ENCODE measurements at places on chromosomes 2 and 18.

GRCh38 chr18:463403-463802 lies 37.1 kb downstream of the COLEC12 start:
- DNase-seq: no peak

DNA sequence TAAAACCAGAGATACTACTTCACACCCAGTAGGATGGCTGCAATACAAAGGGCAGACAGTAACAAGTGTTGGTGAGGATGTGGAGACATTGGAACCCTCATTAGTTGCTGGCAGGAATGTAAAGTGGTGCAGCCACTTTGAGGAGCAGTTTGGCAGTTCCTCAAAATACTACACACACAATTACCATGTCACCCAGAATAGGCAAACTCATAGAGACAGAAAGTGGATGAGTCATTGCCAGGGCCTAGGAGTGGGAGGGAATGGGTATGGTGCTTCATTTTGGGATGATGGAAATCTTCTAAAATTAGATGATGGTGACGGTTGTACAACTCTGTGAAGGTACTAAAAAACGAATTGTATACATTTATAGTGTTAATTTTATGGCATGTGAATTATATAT lies 54.8 kb downstream of the ATP9B start:
- DNase-seq: no peak

DNA sequence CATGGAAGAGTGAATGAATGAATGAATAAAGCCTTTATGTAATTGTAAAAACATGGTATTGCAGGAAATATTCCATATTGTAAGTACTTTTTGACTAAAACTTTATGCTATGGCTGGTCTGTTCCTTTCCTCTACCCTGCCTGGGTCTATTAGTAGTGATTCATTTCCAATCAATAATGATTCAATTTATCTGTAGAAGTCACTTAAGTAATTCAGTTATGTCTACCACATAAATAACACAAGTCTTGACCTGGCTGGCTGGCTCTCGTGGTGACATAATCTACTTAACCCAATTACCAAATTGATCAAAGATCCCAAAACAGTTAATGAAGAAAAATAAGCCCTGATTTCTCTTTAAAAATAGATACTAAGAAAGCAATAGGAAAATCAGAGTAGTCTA lies 7.8 kb upstream of the ARHGAP28 start:
- no peak for DNase-seq

DNA sequence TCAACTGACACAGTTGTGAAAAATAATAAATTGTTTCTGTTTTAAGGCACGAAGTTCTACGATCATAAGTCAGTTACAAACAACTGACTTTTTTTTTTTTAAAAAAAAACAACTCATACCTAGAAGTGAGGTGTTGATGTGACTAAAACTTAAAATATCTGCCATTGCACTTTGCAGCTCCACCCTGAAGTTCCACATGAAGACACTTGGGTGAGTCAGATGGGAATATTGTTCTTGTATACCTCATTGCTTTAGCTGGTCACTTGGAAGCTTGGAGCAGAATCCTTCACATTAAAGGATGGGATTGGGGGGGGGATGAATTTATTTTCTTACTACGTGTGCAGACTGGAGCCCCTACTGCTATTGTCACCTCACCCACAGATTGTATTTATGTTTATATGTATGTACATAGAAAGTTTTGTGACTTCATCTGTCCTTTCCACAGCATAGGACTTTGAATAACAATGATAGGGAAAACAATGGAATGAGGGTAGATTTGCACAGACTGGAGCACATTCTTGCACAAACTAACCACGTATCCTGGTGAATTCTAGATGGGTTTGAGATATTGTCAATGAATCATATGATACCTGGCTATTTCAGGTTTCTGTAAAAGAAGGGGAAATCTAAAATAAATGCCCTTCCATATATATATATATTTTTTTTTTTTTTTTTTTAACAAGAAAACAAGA lies 57.9 kb upstream of the ARHGAP15 start:
- no peak for DNase-seq

- DNase-seq: no peak
These were observed 139.6 kb upstream of the RAB12 start for GRCh38 chr18:8469544-8470130.

- DNase-seq: no peak
These were observed 201.3 kb upstream of the GALNT5 start for GRCh38 chr2:157056200-157056676.

GRCh38 chr18:79610461-79611039 lies 69.1 kb upstream of the CTDP1 start:
- DNase-seq: no peak

GRCh38 chr2:79909521-79909920 lies 395.0 kb downstream of the LRRTM1 start:
- no peak for DNase-seq

DNA sequence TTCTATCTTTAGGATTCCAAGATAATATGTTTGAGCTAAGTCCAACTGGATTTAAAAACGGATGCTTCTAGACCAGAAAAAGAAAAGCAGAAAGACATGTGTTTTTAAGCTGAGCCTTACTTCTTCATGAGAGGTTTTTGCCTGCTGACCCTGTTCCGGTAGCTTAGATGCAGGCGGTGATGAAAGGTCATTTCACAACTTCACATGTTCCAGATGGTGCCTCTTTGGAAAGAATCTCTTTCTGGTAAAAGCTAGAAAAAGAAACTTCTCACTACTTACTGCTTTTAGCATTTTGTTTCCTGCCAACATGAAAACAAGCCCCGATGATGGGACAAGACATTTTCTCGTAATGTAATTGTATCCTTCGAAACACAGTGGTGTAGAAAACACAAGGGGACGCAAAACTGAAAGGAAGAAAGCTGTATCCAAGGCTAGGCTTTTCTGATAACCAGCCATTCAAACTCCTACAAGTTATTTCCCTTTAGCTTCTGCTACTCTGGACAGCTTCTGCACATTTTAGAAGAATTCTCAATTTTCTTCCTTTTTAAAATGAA lies 407.3 kb upstream of the LYPD1 start:
- no peak for DNase-seq

DNA sequence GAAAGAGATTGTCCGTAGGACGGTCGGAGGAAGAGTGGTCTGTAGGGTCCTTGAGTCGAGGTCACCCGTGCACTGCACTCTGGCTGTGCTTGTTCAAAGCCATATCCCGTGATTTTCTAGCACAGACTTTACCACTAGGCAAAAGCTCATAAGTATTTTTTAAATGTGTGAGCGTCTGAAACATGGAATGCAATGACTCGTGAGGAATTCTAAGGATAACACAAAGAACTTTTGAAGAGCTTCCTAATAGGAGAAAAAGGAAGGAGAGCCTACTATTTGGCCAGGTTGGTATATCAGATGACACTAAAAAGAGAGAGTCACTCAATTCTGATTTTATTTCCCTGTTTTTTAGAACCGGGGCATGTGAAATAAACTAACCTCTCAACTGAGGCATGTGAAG lies 68.3 kb downstream of the CD28 start:
- no peak for DNase-seq

DNA sequence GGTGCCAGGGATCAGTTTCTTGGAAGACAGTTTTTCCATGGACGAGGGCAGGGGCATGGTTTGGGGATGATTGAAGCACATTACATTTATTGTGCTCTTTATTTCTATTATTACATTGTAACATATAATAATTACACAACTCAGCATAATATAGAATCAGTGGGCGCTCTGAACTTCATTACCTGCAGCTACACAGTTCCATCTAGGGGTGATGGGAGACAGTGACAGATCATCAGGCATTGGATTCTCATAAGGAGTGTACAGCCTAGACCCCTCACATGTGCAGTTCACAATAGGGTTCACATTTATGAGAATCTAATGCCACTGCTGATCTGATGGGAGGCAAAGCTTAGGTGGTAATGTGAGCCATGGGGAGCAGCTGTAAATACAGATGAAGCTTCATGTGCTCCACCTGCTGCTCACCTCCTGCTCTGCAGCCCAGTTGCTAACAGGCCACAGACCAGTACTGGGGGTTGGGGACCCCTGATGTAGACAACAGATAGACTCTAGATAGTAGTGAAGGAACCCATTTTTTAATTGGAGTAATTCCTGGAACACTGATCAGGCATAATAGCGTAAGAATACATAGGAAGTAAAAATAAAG lies 41.5 kb upstream of the MC4R start:
- no peak for DNase-seq

All from T-cell (primary cell).